Kasumi-1 (cell line): ENCODE measurements at places on chromosomes 7 and 10.

GRCh38 chr7:133863362-133864061, 263.6 kb upstream of the LRGUK start:
- DNase-seq = no peak

GRCh38 chr7:91811641-91812040, 68.9 kb downstream of the MTERF1 start:
- DNase-seq = no peak

GRCh38 chr7:11831736-11832495, at the start of gene THSD7A:
THSD7A (minus strand) TSS chr7:11832198; CDS start chr7:11831946, 252 bp downstream.
- DNase-seq = no peak

DNA sequence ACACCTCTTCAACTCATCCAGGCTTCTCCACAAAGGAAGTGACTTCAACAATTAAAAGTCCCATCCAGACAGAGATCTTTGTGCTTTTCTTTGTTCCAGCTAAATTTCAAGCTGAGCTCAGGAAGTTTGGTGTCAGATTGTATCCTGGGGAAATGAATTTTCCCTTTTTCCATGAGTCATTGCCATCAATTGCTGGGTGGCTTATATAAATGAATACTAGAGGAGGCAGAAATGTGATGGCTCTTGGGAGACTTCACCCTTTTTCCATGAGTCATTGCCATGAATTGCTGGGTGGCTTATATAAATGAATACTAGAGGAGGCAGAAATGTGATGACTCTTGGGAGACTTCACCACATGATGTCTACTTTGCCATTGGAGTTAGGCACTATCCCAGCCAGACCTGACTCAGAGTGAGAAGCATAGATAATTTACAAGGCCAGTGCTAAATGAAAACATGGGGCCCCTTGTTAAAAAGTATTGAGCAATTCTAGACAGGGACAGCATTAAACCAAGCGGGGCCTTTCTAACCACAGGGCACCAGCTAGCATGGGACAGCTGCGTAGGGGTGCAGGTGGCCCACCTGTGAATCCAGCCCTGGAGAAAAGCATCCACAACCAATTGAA, 339.2 kb upstream of the PODXL start:
- DNase-seq = no peak

- DNase-seq = no peak
Observed at GRCh38 chr7:105752671-105753275, 123.6 kb downstream of the ATXN7L1 start.
